ENCODE measurements at places on chromosomes 1 and 21. TPM values are rescaled to one million over a fixed set of nuclear protein-coding genes. Genes with fewer than 3 reads are reported as not detected.

The CELA3B gene
- 7.0 TPM for total RNA-seq

The RGS18 gene
- 1.5 TPM for total RNA-seq

DNA sequence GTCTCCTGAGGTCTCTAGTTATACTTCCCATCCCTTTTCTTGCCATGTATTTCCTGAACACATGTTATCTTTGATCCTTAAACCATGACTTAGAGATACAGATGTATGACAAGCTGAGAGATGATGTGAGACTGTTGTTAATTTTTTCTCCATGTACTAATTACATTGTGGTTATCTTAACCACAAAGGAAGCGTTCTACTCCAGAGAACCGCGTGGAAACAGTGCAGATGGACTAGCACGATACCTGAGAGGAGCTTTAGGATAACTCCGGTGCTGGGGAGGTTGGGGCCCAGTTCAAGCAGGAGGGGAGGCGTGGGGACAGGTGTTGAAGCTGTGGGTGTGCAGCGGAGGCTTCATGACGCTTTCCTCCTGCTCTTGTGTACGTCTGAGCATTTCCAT is 17.5 kb downstream of the PDE9A start:
- no peak for DNase-seq

The OR14C36 gene
- total RNA-seq = not detected

GRCh38 chr21:45993210-45994085 is 11.9 kb downstream of the COL6A1 start:
- DNase-seq = peak; percentile 11

DNA sequence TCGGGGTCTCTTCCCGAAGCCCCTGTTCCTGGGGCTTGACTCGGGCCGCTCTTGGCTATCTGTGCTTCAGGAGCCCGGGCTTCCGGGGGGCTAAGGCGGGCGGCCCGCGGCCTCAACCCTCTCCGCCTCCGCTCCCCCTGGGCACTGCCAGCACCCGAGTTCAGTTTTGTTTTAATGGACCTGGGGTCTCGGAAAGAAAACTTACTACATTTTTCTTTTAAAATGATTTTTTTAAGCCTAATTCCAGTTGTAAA is 158.7 kb downstream of the RUNX1 start:
- DNase-seq = no peak

- DNase-seq = peak; percentile 90
These were observed 1.1 kb downstream of the BCAR3 start for GRCh38 chr1:93680420-93681100.

GRCh38 chr1:151199873-151200581 is 1.7 kb downstream of the PIP5K1A start:
- no peak for DNase-seq

GRCh38 chr1:180533266-180533987 is 25.3 kb upstream of the OVAAL start:
- peak; percentile 74 for DNase-seq

The PODN gene
- total RNA-seq = 19.0 TPM

The ADGRL4 gene
- 9.0 TPM for total RNA-seq

DNA sequence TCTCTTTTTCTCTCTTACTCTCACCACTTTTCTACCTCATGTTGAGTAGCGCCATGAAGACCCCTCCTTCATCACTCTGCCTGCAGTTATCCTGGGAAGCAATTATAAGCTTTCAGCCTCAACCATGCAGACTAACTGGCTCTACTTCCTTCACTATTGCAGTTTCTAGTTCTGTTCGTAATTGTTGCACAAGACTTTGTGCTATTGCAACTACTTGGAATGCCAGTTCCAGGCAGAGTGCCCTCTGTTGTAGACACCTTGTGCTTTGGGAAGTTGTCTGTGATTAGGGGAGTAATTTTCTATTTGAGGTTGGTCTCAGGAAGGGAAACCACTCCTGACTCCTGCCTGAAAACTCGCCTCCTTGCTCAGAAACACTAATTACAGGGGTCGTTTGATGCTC is 19.4 kb downstream of the PGM1 start:
- no peak for DNase-seq

The LCE1A gene
- total RNA-seq = not detected

The NCF2 gene
- total RNA-seq = 14.1 TPM

GRCh38 chr21:15401331-15401730 is 328.5 kb upstream of the USP25 start:
- no peak for DNase-seq

DNA sequence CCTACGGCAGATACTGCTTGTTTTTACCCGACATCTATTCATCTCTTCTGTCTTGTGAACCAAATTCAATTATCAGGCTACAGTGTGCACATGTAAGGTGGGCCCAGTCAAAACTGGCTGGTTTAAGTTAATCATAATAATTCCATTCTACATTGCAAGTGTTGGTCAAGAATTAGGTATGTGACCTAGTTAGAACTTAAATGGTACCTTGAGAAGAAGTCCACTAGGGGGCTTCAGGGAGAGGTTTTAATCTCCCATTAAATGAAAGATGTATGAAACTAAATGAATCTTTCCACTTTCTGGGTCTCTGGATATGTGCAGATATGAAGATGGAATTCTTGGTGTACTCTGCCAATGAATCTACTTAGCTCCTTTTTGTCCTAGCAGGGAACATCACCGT is 187.1 kb downstream of the CDC42BPA start:
- no peak for DNase-seq

- no peak for DNase-seq
These were observed 244.1 kb downstream of the SPATA17 start for GRCh38 chr1:217875229-217875628.

- peak; percentile 65 for DNase-seq
These were observed at the start of gene AMIGO1 for GRCh38 chr1:109509176-109510134. TSS of gene AMIGO1 (minus strand) at chr1:109509727. CDS start at chr1:109508912, 815 bp downstream.

DNA sequence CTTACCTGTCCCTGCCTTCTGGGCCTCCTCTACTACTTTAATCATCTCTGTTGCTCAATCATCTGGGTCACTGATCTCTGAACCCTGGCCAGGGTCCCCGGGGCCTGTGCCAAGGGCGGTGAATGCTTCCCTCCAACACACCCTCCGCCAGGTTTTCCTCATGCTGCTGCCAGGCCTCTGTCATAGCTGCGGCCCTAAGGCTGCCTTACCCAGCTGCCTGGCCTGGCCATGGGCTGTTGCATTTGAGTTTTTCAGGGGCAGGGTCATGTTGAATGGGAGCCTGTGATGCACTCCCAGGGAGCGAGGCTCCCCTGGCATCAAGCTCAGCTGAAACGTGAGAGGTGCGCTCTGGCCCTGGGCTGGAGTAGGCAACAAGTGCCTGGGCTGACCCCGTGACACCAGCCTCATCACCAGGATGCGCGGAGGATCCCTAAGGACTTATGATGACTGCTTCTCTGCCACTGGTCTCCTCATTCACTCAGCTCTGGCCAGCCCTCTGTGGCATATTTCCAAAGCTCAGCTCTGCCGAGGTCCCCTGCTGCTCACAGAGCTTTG is 7.6 kb downstream of the EDN2 start:
- peak; percentile 87 for DNase-seq

DNA sequence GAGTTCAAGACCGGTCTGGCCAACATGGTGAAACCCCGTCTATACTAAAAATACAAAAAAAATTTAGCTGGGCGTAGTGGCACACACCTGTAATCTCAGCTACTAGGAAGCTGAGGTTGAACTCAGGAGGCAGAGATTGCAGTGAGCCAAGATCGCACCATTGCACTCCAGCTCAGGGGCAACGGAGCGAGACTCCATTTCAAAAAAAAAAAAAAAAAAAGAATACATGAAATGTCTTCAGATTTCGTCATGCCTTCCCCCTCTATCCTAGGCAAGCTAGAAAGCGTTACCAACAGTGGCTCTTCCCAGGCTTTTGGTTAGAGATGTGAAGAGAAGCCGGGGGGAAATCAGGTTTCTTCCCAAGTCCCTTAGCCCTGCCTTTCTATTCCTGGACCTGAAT is 3.6 kb downstream of the TFF1 start:
- no peak for DNase-seq

DNA sequence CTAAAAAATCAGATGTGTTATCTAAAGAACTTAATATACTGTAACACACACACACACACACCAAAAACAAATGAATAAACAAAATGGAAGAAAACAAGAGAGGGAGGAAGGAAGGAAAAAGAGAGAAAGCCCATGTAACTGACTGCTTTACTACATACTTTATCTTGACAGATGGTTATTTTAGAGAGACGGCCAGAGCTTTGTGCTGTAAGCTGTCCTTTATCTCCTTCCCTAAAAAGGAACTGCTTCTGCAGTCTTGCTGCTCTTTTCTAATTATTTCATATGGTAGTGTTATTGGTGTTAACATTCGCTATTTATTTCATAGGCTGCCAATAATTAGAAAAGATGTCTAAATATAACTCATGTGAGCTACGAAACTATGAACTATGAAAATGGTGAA is 1384.6 kb downstream of the MRPL39 start:
- DNase-seq = no peak

The SLC45A1 gene
- 2.5 TPM for total RNA-seq

GRCh38 chr1:6299557-6300165 is 38.8 kb upstream of the GPR153 start:
- DNase-seq = no peak

- no peak for DNase-seq
These were observed 17.4 kb upstream of the PLEKHA6 start for GRCh38 chr1:204376919-204377799.

GRCh38 chr1:165426745-165427144 is 18.2 kb downstream of the RXRG start:
- DNase-seq = no peak

- no peak for DNase-seq
These were observed 554 bp upstream of the SLC39A1 start for GRCh38 chr1:153963850-153964331.

The GALE gene
- total RNA-seq = 58.5 TPM

The AMY2A gene
- total RNA-seq = not detected

GRCh38 chr1:89566761-89567174 is 42.1 kb downstream of the LRRC8B start:
- peak; percentile 85 for DNase-seq

The GJA5 gene
- total RNA-seq = 4.4 TPM

The IVL gene
- total RNA-seq = not detected

- peak; percentile 67 for DNase-seq
These were observed 10.2 kb upstream of the CREG1 start for GRCh38 chr1:167563579-167564246.

The ABCA4 gene
- total RNA-seq = 1.9 TPM

The TRIM33 gene
- total RNA-seq = 49.0 TPM

GRCh38 chr1:215143497-215143896 is 61.0 kb downstream of the KCNK2 start:
- DNase-seq = no peak

Measured in adrenal gland (tissue), 19 donors.